Neural crest cell (in vitro differentiated cells): ENCODE measurements at places on chromosomes 16 and 17.
A peak's percentile ranks its signal among the peaks of the same experiment; 100 is the strongest.

DNA sequence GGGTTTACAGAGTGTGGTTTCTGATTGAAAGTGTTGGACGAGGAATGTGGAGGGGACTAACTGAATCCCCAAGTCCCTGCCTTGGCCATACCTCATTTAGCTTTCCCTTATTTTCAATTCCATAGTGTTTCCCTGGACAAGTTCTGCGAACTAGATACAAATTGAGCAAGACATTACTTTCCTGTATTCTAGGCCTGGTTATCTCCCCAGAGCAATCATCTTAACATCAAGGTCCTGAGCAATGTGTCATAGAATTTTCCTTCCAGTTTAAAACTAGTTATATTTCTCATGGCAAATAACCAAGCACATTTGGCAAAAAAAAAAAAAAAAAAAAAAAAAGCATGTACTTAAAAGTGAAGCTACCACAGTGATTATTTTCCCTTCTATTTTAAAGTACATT is 330.1 kb downstream of the CDH11 start:
- no peak for DNase-seq

- DNase-seq, result no peak
Measured at GRCh38 chr17:78859051-78859450, 18.4 kb upstream of the USP36 start.

DNA sequence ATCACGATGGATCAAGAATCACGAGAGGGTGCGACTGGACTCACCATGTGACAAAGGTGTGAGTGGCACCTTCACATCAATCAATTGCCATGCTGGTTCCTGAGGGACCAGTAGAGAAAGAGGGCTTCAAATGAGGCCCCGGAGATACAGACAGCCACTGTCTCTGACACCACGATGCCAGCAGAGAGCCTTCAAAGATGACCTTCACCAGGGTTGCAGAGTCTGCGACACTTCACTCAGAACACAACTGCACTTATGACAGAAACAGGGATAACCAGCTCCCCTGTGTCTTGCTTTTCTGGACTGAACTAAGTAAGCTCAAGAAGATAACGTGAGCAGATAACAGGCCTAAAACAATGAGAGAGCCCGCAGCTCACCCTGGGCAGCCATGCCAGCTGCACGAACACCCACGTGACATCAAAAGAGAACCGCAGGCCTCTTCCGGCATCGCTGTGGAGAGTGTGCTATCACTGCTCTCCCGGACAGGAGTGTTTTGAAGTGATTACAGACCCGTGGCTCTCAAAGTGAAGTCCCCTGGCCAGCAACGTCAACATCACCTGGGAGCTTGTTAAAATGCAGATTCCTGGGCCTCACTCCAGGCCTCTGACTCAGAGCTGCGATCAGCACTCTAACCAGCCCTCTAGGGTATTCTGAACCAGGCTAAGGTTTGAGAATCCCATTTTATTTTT is 36.4 kb downstream of the KLHDC4 start:
- DNase-seq, result no peak

DNA sequence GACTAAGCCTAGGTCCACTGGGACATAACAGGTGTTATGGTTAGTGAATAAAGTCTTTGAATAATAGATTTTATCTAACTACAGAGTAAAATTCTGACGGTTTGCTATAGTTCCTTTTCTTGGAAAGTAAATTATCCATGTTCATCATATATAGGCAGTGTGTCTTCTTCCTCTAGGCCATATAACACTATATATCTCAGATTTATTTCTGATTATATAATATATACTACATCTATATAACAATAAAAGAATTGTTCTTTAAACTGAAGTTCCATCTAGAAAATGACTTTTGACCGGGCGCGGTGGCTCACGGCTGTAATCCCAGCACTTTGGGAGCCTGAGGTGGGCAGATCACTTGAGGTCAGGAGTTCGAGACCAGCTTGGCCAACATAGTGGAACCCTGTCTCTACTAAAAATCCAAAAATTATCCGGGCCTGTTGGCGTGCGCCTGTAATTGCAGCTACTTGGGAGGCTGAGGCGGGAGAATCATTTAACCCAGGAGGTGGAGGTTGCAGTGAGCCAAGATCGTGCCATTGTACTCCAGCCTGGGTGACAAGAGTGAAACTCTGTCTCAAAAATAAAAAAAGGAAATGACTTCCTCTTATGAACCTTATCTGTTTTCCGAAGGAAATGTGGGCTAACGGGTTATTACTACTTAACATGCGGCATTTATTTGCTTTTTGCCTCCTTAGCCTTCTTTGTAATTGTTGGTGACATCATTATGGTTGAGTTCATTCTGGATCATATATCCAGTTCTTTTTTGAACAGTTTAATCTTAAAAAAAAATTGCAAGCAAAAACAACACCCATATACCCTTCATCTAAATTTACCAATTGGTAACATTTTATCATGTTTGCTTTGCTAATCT is 29.2 kb downstream of the NOL11 start:
- no peak for DNase-seq

DNA sequence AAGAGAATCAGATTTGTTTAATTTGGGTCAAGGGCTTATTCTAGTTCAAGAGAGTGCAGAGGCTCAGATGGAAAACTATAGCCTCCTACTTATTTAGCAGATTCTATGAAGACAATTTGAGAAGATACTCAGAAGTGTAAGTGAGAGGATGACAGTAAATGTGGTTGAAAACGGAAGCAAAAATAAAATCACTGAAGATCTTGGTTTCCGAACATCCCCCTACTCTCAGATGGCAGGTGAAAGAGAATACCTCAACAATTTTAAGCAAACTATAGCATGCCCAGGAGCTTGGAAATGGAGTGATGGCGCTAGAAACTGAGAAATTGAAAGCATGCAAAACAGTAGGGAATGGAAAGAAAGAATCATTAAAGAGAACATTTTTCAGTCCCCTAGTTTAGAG is 705.5 kb upstream of the CDH8 start:
- DNase-seq, result no peak

DNA sequence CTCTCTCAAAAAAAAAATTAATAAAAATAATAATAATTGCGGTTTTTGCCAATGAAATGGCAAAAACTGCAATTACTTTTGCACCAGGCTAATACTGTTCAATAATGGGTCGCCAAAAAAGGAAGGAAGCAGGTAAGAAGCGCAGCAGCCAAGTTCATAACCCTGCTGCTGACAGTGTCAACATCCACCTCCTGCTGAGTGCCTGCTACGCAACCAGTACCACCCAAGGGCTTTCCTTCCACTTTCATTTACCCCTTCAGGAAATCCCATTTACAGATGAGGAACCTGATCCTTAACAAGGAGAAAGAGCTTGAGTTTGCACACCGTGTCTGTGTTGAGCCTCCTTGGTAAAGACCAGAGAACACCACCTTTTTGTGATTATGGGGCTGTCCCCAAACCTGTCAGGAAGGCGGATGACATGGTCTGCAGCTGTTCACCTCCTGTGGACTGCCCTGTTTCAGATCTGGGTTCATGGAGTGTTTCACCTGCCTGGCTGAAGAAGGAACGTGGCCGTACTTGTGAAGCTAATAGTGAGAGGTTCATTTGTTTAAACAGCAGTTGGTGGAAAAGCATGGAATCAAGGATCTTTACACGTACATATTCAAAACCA is 378.0 kb downstream of the SLC39A11 start:
- no peak for DNase-seq

GRCh38 chr17:6713130-6713917 is at the start of gene SLC13A5:
Gene SLC13A5 (minus strand): TSS chr17:6713369. CDS start chr17:6713333, 36 bp downstream.
- peak; percentile 67 for DNase-seq

DNA sequence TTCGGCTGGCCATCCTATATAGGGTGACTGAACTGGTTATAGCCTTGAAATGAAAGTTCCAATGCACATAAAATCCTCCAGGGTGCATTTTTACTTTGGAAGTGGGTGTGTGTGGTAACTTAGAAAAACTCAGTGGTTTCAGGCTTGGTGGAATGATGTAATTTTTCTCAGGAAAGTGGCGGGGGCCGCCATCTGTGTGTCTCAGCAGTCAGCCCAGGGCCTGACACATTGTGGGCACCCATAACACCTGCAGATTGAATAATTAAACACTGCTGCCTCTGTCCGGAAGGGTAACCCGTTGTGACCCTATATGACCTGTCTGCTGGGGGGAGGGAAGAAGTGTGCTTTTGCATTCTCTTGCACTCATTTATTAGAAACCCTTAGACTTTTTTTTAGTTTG is 2.2 kb upstream of the PDP2 start:
- no peak for DNase-seq
